ENCODE measurements at places on chromosomes 12 and 14.

DNA sequence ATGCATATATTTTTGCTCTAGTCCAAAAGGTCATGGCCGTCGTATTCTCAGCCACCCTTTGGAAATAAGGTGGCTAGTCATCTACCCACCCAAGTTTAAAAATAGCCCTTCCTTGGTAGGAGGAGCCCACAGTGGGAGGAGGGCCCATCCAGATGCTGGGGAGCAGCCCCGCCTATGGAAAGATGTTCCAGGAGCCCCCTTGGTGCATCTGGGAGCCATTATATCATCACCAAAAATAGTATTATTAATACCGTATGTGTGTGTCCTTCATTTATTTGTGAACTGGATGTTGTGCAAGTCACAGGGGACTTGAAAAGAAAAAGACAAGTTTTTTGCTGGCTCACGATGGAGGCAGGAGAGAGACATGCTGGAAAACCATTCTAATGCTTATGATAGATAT lies 34.0 kb downstream of the EMP1 start:
- no peak for DNase-seq

DNA sequence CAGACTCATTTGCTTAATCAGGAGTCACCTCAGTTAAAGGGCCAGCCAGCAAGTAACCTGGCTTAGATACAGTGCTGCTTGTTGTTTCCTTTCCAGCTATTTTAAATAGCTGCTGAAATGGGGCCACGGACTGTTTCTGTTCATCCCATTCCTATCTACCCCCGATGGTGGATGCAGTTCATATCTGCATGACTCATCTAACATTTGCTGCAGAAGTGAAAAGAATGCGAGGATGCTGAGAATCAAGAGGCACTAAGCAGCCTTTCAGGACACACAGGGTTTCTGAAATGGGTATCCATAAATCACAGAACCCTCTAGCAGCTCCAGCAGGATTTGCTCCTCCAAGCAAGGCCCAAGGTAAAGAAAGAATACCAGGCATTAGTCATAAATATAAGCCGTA lies 60.2 kb upstream of the RTRAF start:
- DNase-seq: no peak

DNA sequence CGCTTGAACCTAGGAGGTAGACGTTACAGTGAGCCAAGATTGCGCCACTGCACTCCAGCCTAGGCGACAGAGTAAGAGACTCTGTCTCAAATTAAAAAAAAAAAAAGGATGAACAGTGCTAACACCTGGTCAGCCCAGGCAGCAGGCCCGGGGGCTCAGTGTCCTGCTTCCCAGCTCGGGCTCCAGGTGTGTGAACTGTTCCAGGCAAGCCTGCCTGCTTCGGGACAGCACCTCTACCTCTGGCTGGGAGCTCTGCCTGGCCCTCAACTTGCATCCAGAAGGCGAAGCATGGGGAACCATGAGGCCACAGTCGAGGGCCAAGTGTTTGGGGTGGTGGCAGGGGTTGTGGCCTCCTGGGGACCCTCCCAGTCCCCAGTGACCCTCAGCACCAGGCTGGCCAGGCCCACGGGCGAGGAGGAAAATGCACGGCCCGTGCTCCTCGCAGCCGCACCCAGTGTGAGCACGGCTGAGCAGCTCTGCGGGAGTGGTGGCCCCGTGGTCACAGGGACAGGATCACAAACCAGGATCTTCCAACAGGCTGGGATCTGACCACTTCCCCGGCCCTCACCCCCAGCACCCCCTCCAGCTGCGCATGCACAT lies 15.5 kb downstream of the CDCA4 start:
- no peak for DNase-seq

DNA sequence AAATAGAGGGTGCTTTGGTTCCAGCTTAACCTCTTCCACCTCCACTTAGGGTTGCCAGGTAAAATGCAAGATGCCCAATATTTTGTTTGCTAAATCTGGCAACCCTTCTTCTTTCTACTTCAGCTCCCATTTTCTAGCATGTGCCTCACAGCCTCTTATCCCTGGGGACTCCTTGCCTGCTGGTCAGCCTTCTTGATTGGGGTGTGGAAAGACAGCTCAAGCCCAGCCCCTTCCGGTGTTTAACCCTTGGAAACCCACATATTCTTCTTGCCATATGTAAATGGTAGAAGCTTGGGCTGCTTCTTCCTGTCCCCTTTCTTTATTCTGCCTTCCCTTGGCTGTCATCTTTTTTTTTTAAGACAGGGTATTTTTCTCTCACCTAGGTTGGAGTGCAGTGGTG lies 5.7 kb downstream of the SPIC start:
- no peak for DNase-seq

DNA sequence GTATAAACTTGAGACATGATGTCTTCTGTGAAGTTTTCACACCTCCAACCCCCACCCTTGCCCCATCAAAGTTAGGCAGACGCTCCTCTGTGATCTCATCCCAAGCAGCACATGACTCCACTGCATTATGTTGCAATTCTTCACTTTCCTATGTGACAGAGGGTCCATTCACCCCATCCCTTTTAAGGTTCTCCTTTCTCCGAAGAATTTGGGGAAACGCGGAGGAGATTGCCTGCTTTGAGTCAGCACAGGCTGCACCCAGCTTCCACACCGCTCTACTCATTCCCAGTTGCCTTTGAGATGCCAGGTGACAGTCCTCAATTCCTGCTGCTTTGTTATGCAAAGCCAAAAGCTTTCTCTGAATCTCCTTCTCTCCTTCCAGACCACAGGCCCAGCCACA lies 61.8 kb downstream of the PHLDA1 start:
- DNase-seq: no peak

DNA sequence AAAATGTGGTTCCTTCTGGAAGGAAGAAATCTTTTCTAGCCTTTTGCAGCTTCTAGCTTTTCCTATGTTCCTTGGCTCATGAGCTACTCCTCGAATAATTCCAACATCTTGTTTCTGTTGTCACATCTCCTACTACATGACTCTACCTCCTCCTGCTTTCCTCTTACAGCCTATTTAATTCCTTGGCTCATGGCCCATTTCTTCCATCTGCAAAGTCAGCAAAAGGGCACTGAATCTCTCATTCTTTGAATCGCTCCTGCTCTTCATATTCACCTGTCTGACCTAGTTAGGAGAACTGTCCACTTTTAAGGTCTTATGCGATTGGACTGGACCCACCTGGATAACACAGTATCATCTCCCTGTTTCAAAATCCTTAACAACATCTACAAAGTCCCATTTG lies 15.8 kb downstream of the PRKD1 start:
- DNase-seq: no peak

- no peak for DNase-seq
Measured at GRCh38 chr14:102965282-102965681, 42.8 kb downstream of the AMN start.
